ENCODE measurements at places on chromosomes 5 and 9.

DNA sequence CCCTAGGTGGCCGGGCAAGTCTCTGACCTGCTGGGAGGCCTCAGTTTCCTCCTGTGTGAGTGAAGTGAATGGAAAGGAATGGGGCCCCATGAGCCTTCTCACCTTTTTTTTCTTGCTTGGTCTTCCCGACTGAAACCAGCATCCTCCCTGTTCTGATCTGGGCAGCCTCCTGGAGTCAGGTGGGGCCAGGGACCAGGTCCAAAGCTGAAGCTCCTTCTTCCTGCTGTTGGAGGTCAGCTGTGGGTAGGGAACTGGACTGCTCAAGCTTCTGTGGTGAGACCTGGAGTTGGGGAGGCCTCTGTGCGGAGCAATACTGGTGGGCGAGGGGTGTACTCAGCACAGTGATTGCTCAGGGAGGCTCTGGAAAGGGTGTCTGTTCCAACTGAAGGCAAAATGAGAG is 99.7 kb downstream of the PCSK1 start:
- no peak for DNase-seq

DNA sequence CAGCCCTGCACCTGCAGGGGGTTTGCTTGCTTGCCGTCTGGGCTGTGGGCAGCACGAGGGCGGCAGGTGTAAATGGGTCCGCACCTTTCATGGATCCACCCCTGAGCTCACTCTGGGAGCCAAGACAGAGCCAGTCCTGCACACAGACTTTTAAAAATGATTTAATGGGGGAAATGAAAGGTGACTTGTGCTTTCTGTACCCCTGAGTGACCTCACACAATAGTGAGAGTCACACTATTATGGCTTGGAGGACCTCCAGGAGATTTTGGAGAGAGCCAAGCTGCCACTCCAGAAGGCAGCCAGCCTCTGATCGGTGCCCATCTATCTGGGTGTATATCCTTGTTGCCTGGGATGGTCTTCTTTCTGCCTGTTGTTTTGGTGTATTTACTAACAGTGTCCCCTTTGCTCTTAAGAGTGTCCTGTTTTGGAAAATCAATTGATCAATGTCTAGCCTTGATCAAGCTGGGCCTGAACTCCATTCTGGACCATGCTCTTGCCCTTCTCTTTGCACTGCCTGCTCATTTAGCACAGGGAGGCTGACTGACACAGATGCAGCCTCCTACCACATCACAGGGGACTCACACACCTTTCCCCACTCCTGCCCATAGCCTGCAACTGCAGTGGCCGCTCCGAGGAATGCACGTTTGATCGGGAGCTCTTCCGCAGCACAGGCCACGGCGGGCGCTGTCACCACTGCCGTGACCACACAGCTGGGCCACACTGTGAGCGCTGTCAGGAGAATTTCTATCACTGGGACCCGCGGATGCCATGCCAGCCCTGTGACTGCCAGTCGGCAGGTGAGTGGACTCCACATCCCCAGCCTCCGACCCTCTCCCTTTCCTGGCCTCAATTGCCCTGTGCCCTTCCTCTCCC is 29.5 kb downstream of the LAMC3 start:
- DNase-seq: no peak

DNA sequence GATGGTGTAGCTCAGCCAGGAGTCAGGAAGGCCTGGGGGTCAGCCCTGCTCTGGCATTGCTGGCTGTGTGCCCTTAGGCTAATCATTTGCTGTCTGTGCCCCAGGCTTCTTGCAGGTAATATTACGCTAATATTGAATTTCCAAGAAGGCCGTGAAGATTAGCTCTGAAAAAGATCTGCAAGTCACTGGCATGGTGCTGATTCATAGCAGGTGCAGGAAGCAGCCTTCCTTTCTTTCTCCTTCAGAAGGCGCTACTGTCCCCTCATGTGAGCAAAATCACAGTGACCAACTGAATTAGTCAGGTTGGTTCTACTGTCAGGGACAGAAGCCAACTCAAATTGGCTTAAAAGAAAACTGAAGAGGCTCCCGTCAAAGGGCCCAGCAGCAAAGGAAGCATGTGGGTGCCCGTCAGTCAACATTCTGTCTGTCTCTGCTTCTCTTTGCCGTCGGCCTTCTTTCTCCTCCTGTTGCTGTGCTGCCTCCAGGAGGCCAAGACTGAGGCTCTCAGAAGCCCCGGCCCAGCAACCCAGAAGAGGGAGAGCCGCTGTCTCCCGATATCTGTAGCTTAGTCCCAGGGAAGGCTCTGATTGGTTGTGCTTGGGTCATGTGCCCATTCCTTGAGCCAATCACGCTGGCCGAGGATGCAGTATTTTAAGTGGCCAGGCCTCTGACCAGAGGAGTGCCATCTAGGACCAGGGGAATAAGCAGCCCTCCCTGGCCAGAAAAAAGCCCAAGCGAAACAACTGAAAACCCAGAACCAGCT is 67.8 kb upstream of the NEURL1B start:
- no peak for DNase-seq

DNA sequence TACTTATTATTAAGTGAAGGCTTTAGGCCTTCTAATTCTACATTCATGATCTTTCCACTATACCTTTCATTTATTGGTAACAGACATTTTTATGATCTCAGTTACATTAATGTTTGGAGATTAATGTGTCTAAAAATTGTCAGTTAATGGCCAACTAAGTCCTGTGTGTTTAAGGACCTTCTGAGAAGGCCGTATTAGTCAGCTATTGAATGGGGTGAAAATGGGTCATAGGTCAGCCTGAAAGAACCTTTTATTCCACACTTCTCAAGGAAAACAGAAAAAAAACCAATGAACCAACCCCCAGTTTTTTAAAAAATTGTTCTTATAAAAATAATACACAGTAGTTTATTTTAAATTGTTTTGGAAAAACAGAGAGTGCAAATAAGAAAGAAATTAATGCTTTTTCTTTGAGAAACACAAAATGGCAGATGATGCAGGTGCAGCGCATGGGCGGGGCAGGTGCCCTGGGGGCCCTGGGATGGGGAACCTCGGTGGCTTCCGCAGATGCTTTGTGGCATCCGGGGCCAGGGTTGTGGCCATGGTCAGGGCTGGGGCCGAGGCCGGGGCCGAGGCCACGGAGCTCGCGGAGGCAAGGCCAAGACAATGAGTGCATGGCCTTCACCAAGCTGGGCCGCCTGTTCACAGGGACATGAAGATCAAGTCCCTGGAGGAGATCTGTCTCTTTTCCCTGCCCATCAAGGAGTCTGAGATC is 141.9 kb downstream of the SPATA31D1 start:
- no peak for DNase-seq

GRCh38 chr5:22329683-22330082 is 523.5 kb downstream of the CDH12 start:
- no peak for DNase-seq

DNA sequence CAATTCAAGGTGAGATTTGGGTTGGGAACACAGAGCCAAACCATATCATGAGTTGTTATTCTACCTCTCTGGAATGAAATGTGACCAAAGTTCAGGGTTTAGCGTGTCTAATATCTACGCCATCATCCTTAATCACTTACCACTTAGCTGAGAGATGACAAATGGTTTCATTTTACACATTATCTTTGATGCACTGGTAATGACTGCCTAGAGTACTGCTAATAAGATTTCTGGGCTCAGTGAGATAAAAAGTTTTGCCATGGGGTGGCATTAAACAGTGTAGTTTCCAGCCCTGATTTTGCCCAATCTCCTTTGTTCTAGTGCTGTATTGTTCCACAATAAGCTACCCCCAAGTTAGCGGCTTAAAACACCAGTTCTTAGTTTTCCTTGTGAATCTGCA is 367.2 kb downstream of the MLLT3 start:
- no peak for DNase-seq

DNA sequence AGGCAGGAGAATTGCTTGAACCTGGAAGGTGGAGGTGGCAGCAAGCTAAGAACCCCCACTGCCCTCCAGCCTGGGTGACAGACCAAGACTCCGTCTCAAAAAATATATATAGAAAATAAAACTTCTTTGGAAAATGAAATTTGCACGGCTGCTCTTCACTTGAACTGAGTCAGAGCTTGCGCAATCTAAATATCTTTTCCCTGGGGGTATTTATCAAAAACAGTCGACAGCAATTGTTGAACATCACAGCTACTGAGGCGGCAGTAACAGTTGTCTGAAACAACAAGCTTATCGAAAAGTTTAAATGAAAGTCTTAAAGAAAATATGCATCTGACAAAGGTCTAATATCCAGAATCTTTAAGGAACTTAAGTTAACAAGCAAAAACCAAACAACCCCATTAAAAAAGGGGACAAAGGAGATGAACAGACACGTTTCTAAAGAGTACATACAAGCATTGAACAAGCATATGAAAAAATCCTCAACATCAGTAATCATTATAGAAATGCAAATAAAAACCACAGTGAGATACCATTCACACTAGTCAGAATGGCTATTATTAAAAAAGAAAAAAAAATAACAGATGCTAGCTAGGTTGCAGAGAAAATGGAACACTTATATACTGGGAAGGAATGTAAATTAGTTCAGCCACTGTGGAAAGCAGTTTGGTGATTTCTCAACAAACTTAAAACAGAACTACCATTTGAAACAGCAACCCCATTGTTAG is 153.6 kb upstream of the CDH9 start:
- DNase-seq: no peak

DNA sequence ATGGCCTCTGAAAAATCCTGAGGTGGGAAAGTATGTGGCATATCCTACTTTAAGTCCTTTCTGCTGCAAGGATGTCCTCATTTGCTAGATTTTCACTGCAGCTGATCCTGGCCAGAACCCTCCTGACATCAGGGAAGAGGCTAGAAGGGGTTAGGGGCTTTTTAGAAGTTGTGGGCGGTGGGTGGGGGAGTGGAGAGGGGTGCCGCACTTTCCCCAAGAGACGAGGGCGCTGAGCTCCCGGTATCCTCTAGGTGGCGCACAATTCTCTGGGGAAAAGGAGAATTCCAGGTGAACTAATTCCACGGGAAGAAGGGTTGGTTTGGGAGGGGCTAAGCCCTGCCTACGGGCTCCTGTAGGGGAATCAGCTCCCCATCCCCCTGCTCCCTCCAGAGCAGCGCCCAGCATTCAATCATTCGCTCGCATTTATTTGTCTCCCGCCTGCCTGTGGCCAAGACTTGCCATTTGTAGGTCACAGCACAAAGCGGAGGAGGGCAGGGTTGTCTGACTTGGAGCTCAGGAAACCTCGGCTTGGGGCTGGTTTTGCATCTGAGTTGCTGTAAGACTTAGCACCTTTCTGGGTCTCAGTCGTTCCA is 42.9 kb upstream of the HAND1 start:
- no peak for DNase-seq

- no peak for DNase-seq
These were observed 236.9 kb downstream of the GOLPH3 start for GRCh38 chr5:31937226-31937625.

GRCh38 chr5:77770293-77771005 is 5.7 kb downstream of the TBCA start:
- DNase-seq: no peak

- DNase-seq: no peak
These were observed 18.9 kb downstream of the MRPS30 start for GRCh38 chr5:44827681-44828080.

DNA sequence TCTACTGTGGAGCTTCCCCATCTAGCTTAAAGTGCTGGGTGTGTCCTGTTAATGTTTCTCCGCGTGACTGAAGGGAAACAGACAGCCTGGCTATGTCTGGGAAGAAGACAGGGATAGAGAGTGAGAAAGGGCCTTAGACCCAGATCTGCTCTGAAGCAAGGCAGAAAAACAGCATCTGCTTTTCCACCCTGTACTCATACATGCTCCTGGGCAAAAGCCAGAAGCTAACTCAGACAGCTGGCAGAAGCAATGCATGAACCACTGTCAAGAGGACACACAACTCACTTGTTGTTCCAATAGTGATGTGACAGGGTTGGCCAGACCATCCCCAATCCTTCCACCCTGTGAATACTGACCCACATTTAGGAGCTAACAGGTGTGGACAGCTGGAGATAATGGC is 63.3 kb downstream of the DPYSL3 start:
- DNase-seq: no peak

- DNase-seq: no peak
These were observed 74.2 kb downstream of the ADGRV1 start for GRCh38 chr5:90632791-90633190.

DNA sequence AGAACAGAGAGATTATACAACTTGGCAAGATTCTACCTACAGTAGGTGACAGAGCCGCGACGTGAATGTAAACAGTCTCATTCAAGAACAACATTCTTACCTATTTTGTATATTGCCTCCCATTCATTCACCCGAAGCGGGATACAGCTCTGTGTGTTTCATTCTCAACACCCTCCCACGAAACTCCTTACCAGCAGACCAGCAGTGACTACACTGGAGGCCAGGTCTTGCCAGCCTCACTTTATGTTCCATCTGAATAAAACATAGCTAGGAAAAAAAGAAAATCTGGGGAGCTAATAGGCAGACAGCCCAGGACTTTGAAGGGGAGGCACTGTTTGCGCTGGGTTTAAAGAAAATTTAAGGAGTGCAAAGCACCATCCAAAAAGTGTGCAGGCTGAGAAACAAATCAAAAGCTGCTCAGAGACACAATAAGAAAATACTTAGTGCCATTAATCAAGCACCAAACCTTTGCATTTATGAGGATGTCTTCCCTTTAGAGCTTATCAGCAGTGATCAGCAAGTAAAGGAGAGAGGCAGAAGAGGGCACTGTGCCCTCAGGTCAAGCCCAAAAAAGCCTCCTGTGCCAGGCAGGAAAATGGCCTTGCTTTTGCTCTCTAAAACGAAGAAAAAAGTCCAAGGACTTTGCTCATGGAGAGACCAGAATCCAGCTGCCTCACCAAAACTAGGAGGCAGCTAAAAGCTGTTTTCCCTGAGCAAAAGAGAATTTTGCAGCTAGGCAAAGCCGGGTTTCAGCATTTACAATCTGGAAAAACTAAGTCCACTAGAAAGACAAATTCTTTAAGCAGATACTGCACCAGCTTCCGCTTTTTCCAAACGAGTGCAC is 295.1 kb downstream of the BNC2 start:
- DNase-seq: no peak

- DNase-seq: no peak
These were observed 392.6 kb upstream of the BRINP1 start for GRCh38 chr9:119761812-119762211.

- DNase-seq: peak; percentile 97
These were observed 72.4 kb upstream of the GNAQ start for GRCh38 chr9:78103971-78104433.

DNA sequence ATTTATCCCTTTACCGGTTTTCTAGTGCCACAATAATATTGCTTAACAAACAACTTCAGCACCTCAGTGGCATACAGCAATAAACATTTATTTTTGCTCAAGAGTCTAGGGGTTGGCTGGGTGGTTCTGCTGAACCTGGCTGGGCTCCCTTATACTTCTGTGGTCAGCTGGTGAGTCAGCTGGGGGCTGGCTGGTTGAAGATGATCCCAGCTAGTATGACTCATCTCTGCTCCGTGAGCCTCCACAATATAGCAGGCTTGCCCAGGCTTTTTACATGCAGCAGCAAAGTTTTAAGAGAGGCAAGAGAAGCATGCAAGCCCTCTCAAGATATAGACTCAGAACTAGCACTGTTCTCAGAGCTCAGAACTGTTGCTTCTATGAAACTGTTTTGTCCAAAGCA is 523.5 kb upstream of the CLINT1 start:
- DNase-seq: no peak

DNA sequence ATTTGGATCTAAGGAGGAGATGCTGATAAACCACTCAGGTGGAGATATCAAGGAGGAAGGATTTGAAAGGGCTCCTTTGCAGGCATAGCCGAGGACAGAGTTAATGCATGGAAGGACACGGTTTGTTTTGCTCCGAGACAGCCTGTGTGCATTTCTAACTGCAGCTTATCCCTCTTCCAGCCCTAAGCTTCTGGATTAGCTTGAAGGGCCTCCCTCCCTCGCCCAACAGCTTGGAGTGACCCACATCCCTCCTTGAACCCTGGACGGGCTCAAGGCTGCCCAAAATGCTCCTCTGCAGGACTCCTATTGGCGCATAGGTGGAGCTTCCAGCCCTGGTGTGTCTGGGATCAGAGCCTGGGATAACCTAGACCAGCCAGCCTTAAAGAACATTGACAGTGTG is 66.7 kb downstream of the PPARGC1B start:
- DNase-seq: no peak

Measured in bone marrow (tissue), 2 donors.